ENCODE measurements at places on chromosomes 6 and 20.

- DNase-seq, result no peak
Measured at GRCh38 chr6:56827908-56828649, 126.8 kb upstream of the BEND6 start.

DNA sequence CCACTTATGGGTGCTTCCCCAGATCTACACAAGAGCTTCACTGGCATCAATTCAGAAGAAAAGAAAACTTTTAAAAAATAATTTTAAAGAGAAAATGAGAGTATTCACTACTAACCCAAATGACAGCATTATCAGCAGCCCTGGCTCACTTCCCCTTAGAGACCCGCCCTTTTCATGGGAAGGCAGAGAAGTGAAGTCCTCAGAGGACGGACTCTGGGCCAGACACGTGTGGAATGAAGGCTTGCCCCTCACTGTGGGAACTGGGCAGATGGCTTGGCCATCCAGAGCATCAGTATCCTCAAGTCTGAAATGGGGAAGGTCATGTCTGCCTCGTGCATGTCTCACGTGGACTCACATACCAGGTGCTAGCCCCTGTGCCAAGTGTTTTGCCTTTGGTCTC, 63.5 kb downstream of the JAG1 start:
- no peak for DNase-seq

GRCh38 chr6:109579361-109579760, 96.3 kb upstream of the ZBTB24 start:
- no peak for DNase-seq

- no peak for DNase-seq
Measured at GRCh38 chr20:44111712-44112335, 75.2 kb downstream of the JPH2 start.

DNA sequence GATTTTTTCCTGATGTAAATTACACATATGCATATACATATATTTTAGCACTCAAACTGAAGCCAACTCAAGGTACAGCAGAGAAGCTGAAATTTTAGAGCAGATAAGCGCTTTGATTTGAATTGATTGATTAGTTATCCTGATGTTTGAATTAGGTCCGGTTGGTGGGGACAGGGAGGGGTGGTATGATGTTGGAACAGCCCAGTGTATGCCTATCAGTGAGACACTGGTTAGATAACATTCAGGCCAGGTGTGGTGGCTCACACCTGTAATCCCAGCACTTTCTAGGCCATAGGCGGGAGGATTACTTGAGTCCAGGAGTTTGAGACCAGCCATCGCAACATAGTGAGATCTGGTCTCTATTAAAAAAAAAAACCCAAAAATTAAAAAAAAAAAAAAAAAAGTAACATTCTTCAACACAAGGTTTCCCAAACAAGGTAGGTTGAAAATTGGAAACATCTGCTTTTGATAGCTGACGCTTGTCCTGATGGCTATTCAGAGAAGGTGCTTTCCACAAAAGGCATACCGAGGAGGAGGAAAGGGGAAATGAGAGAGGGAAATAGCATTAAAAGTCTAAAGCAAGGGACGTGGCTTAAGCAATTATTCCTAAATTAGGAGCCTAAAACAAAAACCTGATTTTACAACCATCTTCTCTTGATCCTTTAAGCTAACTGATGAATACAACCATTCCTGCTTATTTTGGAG, 288.4 kb upstream of the JARID2 start:
- no peak for DNase-seq

- DNase-seq, result no peak
Measured at GRCh38 chr6:11009353-11009752, 34.8 kb downstream of the ELOVL2 start.

DNA sequence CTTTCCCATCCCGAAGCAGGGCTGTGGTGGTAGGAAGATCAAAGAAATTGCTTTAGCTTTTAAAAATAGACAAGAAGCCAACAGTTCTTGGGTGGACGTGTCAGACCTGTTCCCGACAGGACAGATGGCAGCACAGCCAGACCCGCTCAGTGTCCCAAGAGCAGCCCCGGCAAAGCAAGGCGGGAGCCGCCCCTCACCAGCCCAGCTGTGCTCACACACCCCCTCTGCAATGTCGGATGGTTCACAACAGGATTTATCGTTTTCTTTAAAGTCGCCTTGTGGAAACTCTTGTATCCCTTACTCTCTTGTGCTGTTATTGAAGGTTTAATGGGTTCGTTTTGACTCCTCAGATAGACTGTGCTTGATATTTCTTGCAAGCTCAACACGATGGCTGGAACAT, 302.4 kb downstream of the THBS2 start:
- DNase-seq, result no peak

Data from activated T-helper 1 cell treated with anti-CD3 and anti-CD28 coated beads, Interleukin-2, amount 50 U/mL, for 16 hours (primary cell).